ENCODE measurements at places on chromosomes 4 and X.

GRCh38 chrX:152904151-152905080 is 6.5 kb downstream of the ZNF185 start:
- DNase-seq = no peak

GRCh38 chr4:113223001-113223400 is 173.5 kb downstream of the ANK2 start:
- DNase-seq = no peak

- no peak for DNase-seq
These were observed 23.6 kb upstream of the GLOD5 start for GRCh38 chrX:48737940-48738339.

GRCh38 chr4:147340111-147340510 is 140.8 kb upstream of the EDNRA start:
- no peak for DNase-seq

DNA sequence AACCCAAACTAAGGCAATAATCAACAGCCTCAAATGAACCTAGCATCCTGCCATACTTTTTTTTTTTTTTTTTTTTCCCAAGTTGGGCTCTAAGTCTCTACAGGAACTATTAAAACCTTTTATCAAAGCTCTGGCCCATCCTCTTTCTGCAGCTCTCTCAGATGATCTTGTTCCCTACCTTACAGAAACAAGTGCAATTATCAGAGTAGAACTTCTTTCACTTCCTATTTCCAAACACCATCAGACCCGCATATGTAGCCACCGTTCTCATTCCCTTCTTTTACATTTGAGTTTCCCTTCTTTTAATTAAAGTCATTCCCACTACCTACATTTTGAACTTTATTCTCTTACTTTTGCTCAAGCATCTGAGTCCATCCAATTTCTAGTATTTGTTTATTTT is 690.6 kb downstream of the DMD start:
- DNase-seq = no peak

- DNase-seq = no peak
These were observed 1.3 kb downstream of the CNGA1 start for GRCh38 chr4:48015216-48015615.

- no peak for DNase-seq
These were observed 9.4 kb upstream of the ADH1B start for GRCh38 chr4:99330648-99331047.

GRCh38 chr4:181418496-181418895 is 824.7 kb upstream of the TENM3 start:
- no peak for DNase-seq

GRCh38 chrX:68433155-68433980 is at the start of gene OPHN1:
Gene OPHN1 (minus strand): TSS chrX:68433495. CDS start chrX:68433020, 475 bp downstream.
- peak; percentile 9 for DNase-seq
